ENCODE measurements at places on chromosomes 16 and 17.

DNA sequence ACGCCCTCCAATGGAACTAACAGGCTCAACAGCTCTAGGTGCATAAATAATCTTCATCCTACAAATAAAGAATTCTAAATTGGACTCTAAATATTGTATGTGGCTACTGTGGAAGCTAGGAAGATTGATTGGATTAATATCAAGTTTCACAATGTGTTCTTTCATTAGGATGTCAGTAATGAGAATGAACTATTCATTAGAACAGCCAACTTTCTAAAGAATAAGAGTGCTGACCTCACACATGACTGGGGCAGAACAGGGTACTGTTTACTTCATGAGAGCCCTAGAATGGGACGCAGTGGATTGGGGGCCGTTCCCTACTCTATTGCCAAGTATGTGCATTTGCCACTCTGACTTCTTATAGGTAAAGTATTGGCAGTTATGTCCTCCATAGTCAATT lies 528.2 kb upstream of the RBFOX1 start:
- DNase-seq, result no peak

DNA sequence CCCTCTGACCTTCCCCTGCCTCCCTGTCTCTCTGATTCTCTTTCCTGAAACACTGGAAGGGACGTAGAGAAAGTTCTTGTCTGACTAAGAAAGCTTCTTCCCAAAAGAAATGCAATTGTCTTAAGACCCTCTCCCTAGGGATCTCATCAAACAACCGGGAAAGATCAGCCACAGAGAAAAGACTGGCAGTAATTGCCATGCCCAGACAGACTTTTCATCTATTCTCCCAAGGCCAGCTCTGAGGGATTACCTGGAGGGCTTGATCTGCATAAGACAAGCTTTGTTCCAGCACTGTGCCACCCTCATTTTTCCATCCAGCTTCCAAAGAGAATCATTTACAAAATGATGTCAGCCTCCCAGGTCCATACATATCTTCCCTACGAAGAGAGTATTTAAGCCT lies 38.8 kb upstream of the HS3ST3A1 start:
- no peak for DNase-seq

DNA sequence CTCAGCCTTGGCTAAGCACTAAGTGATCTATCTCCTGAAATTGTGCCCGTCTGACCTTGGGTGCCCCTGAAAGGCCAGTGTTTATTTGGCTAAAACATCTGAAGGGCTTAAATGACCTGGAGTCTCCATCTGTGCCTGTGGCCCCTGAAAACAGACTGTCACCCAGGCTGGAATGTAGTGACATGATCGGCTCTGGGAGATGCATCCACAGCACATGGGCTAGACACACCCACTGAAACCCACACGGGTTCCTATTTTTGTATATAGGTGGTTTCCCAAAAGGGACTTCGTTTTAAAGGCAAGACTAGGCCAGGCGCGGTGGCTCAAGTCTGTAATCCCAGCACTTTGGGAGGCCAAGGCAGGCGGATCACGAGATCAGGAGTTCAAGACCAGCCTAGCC lies 13.5 kb downstream of the CEP295NL start:
- no peak for DNase-seq

DNA sequence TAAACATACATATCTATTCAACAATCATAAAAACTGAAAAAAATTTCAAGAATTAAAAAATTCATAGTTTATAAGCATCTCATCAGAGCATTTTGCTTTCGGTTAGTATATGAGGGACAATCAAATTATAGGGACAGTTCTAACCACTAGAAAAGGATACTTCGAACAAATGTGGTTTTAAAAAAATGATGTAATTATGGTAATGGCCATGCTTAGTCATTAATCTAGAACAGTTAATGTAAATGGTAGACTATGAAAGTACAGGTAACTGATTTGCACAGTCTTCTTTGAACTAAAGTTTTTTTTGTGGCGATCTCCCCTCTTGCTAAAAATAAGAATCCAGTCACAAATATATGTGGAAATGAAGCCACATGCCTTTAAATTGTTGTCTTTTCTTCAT lies 63.5 kb upstream of the PHOSPHO1 start:
- DNase-seq, result no peak

DNA sequence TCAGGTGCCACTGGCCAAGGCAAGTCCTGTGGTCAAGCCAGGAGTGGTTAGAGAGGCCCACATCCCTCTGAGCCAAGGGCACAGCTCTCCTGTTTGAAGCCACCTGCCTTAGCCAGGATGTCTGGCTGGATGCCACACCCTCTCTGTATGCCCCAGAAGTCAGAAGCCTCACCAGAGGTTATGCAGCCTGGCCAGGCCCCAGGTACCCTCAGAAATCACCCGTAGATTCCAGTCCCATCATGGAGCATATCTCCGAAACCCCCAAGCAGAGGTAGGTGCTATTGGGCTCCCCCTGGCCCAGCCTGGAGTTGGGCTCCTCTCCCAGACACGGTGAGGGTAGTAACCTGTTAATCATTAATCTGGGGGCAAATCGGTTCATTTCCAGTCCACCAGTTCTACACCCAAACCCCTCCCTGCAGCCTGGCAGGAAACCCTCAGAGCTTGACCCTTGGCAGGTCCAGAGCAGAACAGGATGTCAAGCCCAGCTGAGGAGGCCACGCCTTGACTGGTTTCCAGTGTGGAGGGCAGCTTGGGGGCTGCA lies 60.6 kb upstream of the TMEM97 start:
- no peak for DNase-seq

- no peak for DNase-seq
Observed at GRCh38 chr17:82089723-82090548, 8.1 kb downstream of the FASN start.

- DNase-seq, result no peak
Observed at GRCh38 chr17:74529243-74529642, 2.0 kb downstream of the CD300LB start.

DNA sequence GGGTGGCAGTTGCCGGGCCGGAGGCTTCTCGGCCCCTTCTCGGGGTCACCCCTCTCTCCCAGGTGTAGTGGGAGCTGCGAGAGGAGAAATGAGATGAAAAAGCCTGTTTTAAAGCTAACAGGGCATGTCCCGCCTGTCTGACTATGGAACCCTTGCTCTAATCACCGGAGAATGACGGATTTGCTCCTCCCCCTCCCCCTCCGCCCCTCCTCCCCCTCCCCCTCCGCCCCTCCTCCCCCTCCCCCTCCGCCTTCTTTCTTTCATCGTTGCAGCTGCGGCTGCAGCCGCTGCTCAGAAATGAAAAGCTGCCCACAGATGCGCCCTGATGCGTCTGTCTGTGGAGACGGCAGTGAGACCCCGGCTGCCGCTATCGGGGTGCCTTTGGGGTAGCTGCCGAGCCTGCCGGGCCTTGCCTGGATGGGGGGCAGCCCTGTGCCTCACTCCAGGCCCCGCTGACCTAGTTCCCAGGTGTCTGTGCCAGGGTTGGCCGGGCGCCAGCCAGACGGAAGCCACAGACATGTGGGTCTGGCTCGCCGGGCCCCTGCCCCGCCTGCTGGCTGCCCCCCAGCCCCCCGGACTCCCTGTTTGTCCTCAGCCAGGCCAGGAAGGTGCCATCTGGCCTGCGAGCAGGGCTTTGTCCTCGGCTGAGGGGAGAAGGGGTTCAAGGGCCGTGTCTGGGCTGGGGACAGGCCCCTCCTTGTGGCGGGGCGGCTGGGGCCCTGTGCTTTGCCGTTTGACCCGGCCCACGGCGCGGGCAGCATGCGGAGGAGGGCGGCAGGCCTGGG lies 37.7 kb downstream of the GINS2 start:
- DNase-seq, result peak; percentile 16

DNA sequence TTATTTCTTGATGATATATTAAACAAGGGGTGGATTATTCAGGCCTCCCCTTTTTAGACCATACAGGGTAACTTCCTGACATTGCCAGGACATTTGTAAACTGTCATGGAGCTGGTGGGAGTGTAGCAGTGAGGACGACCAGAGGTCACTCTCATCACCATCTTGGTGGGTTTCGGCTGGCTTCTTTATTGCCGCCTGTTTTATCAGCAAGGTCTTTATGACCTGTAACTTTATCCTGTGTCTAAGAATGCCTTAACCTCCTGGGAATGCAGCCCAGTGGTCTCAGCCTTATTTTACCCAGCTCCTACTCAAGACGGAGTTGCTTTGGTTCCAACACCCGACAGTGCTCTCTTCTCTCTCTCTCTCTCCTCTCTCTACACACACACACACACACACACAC lies 221.9 kb downstream of the C16orf95 start:
- no peak for DNase-seq

DNA sequence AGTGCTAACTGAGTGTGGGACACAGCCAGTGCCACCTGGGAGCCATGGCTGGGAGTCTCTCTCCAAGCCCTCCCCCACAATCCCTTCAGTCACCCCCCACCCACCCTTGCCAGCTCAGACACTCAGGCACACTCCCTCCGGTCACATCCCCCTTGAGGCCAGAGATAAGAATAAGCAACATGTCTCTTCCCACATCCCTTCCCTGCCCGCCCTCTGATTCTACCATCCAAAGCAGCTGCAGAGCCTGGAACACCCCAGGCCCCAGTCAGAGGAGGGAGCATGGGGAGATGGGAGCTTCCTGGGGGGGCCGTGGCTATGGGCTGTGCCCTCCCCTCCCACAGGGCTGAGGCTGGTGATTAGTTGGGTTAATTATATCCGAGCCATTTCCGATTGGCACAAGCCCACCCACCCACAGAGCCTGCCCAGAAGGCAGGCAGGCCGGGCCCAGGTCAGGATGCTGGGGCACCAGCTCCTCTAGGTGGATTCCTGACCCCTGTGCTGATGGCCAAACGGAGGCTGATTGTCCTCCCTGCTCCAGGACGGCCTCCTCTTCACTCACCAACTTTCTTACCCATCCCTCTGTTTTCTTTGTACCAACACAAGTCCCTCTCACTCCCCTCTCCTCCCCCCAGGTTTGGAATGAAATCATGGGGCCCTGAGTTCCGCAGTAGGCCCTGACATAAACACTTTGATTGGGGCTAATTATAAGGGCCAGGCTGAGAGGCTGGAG lies 28.6 kb upstream of the MEIOC start:
- DNase-seq, result no peak

- DNase-seq, result peak; percentile 98
Observed at GRCh38 chr16:75377729-75378386, 55.4 kb downstream of the CFDP1 start.

GRCh38 chr16:4529085-4530060 lies 9.2 kb downstream of the CDIP1 start:
- no peak for DNase-seq

DNA sequence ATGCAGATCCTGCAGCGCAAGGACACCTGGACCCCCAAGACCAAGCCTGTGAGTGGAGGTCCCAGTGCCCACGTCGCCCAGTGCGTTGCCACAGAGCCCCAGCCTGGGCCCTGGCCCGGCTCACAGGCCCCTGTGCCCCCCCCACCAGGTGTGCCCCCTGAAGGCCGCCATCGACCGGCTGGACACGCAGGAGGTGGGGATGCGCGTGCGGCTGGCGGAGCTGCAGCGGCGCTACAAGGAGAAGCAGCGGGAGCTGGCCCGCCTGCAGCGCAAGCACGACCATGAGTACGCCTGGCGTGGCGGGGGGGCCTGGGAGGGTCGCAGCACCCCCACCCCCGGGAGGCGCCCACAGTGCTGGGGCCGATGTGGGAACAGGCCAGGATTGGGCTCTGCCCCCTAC lies 56.6 kb downstream of the BAHCC1 start:
- no peak for DNase-seq

DNA sequence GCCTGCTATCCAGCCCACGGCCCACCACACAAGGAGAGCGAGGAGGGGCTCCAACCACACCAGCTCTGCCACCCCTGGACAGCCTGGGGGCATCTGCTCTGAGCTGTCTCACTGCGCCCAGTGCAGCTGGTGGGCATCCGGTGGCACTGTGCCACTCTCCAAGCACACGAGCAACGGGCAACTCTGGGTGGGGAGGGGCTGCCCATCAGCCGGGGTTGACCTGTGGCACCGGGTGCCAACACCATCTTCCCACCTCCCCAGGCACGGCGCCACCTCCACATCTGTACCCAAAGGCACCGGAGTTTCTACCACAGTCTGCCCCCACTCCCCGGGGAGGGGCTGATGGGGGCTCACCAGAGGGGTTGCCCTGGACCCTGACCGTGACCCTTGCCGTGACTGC lies 241.8 kb downstream of the RBFOX3 start:
- no peak for DNase-seq

GRCh38 chr16:88003736-88004135 lies 52.5 kb downstream of the BANP start:
- DNase-seq, result no peak

DNA sequence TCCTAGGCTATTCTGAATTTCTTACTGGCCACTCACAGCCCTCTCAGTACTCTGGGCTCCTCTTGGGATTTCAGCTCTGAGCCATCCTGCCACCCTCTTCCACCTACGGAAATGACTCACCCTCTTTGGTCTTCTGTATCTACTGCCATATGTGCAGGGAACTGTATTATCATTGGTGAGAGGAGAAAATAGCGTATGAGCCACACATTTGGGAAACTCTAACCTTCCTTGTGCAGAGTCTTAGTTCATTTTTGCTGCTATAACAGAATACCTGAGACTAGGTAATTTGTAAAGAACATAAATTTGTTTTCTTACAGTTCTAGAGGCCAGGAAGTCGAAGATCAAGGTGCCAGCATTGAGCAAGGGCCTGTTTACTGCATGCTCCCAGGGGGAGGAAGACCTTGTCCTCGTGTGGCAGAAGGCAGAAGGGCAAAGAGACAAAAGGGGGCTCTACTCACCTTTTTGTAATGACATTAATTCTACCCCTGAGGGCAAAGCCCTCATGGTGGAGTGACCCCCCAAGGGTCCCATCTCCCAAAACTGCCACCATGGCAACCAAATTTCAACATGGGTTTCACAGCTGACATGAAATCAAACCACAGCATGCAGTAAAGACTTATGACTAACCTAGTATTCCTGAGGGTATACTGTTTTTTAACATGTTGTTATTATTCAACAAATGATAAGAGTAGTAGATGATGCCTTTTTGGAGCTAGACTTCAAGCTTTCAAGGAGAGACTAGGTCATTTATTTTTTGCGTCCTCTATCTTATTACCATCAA lies 191.8 kb downstream of the PRKCA start:
- peak; percentile 92 for DNase-seq

- no peak for DNase-seq
Observed at GRCh38 chr17:17873450-17873991, 36.7 kb upstream of the SREBF1 start.

- peak; percentile 65 for DNase-seq
Observed at GRCh38 chr16:53369921-53370320, 64.3 kb upstream of the RBL2 start.

GRCh38 chr17:351449-351738 lies 1.2 kb downstream of the RPH3AL start:
- DNase-seq, result no peak

DNA sequence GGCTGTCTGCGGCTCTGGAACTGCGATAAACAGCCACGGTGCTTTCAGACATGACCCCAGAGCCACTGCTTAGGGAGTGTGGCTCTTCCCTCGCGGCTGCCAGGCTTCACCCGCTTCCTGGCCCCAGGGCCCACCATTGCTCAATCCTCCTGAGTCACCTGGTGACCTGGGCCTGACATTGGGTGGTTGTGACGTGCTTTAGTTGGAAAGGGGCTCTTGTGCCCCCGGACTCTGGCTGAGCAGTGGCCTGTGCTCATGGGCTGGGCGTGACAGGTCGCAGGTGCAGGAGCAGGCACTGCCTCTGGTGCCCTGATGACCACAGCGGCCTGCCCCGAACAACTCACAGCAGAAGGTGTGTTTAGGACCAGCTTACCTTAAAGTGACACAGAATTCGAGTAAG lies 8.6 kb upstream of the NUDT16L1 start:
- no peak for DNase-seq

GRCh38 chr16:87701505-87701921 lies 64.3 kb downstream of the KLHDC4 start:
- no peak for DNase-seq

- DNase-seq, result no peak
Observed at GRCh38 chr16:50679676-50680555, 1.2 kb downstream of the SNX20 start.

- DNase-seq, result peak; percentile 8
Observed at GRCh38 chr17:14580499-14580898, 279.6 kb downstream of the HS3ST3B1 start.

Measured in AG10803 (cell line).